Smooth muscle cell of the coronary artery (primary cell): ENCODE measurements at places on chromosomes 7 and 10. TPM values are rescaled to one million over a fixed set of nuclear protein-coding genes. Genes with fewer than 3 reads are reported as not detected.

Gene GALNT11
- 29.0 and 51.4 TPM in 2 replicates for total RNA-seq

Gene ZNF511
- 19.8 and 21.9 TPM in 2 replicates for total RNA-seq

Gene CYP3A4
- not detected in 2 replicates for total RNA-seq

Gene AKR1C8
- total RNA-seq = not detected in 2 replicates

Gene ZNF117
- 1.9 and 8.1 TPM in 2 replicates for total RNA-seq

Gene TRIP6
- 70.6 and 75.7 TPM in 2 replicates for total RNA-seq

Gene NCAPG2
- total RNA-seq = 9.9 and 10.2 TPM in 2 replicates
